NCI-H774 (cell line): ENCODE measurements at places on chromosomes 12 and 14.

DNA sequence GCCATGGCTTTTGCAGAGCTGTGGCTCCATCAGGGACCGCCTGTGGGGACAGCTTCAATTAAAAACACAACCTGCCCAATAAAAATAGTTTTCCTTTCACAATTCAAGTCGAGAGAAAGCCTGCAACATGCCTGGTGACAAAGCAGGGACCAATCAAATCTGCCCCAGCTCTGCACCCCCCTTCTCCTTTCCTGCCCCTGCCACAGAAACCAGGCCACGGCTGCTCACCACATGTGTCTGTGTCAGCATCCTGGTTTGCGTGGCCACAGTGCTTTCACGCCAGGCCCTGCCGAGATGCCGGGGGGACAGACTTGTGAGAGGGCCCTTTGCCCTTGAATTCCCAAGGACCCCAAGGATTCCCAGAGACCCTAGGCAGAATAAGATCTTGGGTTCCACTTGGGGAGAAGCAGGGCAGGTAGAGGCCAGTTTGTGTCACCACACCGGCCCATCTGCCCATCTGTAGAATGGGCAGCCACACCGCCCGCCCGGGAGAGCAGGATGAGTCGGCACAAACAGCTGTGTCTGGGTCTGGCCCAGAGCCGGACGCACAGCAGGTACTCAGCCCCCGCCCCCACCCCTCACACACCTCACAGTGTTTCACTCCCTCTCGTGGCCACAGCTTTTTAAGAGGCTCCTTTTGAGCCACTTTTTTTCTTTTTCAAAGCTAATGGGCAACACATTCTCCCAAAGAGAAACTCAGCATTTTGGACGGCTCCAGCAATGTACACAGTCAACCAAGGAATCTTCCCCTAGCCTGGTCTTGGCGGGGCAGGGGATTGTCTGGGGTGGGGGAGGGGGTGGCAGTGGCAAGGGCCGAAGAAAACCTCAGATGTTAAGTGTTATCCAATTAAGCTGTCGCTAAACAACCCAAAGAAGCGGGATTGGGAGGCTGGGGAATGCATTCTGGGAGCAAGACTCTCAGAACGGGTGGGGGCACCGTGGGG is 41.5 kb downstream of the BCL11B start:
- no peak for DNase-seq

DNA sequence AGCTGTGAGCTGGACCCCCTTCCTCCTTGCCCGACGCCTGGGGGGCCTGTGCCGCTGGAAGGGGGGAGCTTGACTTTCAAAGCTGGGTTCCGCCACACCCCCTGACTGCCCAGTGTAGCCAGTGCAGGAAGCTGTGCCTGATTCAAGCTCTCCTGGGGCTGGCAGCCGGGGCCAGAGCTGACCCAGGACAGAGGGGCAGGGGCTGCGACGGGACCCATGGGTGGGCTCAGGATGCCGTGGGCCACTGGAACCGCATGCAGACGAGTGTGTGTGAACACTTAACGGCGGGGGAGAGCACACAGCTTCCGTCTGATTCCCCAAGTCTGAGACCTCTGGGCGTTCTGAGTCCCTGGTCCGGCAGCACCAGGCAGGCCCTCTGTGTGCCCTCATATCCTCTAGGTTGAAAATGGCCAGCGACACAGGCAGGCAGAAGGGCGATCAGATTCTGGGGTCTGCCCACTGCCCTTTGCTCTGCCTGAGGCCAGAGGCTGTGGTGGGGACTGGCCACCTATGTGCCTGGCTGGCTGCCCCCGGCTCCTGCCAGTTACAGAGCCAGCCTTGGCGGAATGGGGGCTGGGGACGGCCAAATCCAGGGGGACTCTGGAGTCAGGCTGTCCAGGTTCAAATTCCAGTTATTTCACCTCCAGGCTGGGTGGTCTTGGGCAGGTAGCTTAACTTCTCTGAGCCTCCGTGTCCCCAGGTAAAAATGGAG is 54.0 kb downstream of the CYP46A1 start:
- DNase-seq, result no peak

GRCh38 chr12:32024884-32025592 is 65.8 kb downstream of the RESF1 start:
- no peak for DNase-seq

- peak; percentile 26 for DNase-seq
Measured at GRCh38 chr12:29726321-29726692, 57.4 kb downstream of the TMTC1 start.

- DNase-seq, result no peak
Measured at GRCh38 chr12:15165012-15165659, 56.1 kb downstream of the RERG start.

- DNase-seq, result no peak
Measured at GRCh38 chr12:50043854-50044253, 13.5 kb upstream of the ASIC1 start.

DNA sequence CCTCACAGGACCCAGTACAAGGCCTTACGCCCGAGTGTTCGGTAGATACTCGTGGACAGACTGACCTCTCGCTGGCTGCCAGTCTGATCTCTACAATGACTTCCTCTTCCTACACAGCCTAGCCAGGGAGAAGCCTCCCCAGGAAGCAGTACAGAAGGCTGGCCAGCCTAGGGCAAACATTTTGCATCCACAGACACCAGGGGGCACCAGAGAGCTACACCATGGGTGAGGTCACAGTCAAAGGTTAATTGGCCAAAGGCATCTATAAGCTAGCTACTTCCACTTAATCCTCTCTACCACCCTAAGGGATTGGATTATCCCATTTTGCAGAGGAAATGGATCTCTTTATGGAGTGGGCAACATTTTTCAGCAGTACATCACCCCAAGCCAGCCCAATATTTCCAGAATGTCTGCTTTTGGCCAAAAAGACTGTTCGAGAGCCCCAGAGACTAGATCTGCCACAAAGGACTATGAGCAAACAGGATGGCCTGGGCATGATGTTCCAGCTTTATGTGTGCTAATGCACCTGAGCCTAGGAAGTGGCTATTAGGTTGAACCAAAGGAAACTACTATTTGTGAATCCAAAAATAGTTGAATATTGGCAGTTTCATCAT is 14.6 kb upstream of the PNMA1 start:
- peak; percentile 40 for DNase-seq

GRCh38 chr14:79204591-79204990 is 1006.7 kb downstream of the DIO2 start:
- DNase-seq, result no peak

DNA sequence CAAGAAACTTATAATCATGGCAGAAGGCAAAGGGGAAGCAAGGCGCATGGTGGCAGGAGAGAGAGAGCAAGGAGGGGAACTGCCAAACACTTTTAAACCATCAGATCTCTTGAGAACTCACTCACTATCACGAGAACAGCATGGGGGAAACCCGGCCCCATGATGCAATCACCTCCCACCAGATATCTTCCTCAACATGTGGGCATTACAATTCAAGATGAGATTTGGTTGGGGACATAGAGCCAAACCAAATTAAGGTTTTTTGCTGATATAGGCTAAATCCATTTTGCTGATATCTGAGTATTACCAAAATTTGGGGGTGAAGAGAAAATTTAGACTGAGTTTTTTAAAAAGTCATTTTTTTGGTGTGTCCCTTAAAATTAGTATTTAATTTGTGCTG is 54.9 kb upstream of the TMX1 start:
- DNase-seq, result no peak

- DNase-seq, result no peak
Measured at GRCh38 chr12:7650091-7650490, 15.6 kb downstream of the APOBEC1 start.

DNA sequence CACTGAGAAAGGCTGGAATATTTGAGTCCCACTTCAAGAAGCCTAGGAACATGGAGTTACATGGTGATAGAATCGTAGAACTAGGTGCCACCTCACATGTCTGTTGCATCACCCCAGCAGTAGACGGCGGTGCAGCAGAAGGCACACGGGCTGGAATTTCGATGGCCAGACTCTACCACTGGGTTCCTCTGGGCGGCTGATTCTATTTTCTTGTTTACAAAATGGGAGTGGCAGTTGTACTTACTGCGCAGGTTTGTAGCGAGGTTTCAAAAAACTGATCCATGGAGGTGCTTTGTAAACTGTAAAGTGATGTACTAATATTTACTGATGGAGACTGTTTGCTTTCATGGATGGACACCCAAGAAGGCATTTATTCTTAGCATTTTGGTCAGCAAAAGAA is 45.7 kb downstream of the WDR20 start:
- DNase-seq, result peak; percentile 61

- DNase-seq, result no peak
Measured at GRCh38 chr12:50050410-50051098, 6.8 kb upstream of the ASIC1 start.

DNA sequence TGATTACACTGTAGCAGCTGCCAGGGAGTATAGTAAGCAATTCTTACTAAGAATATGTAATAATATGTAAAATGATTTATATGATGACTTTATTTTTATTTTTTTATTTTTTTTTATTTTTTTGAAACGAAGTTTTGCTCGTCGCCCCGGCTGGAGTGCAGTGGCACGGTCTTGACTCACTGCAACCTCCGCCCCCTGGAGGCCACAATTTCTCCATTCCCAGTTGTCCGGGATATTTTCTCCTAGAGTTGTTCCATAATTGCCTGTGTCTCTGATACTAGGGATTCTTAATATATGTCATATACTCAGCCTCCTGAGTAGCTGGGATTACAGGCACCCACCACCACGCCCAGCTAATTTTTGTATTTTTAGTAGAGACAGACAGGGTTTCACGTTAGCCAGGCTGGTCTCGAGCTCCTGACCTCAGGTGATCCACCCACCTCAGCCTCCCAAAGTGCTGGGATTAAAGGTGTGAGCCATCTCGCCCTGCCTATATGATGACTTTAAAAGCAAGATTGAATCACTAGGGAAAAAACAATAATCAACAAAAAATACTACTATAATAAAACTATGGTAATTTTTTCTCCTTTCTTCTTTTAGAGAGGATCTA is 12.2 kb upstream of the ITPR2 start:
- DNase-seq, result no peak

- DNase-seq, result no peak
Measured at GRCh38 chr12:69211160-69211559, 28.2 kb upstream of the CPSF6 start.

- peak; percentile 25 for DNase-seq
Measured at GRCh38 chr12:92331383-92331782, 185.7 kb upstream of the BTG1 start.

DNA sequence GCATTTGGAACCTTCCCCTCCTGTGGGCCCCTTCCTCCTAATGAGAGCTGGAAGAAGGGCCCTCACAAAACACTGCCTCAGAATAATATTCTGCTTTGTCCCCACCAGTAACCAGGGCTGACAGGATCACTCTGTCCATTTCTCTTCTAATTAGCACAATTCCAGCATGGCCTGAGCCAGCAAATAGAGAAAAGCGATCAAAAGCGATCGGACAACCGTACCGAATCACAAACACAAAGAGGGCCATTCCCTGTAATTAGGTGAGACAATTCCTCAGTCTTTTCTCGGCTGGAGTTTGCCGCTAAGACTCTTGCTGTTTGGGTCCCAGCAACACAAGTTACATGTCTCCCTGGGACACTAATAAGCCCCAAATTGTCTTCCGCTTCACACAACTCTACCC is 35.6 kb upstream of the VSX2 start:
- no peak for DNase-seq

DNA sequence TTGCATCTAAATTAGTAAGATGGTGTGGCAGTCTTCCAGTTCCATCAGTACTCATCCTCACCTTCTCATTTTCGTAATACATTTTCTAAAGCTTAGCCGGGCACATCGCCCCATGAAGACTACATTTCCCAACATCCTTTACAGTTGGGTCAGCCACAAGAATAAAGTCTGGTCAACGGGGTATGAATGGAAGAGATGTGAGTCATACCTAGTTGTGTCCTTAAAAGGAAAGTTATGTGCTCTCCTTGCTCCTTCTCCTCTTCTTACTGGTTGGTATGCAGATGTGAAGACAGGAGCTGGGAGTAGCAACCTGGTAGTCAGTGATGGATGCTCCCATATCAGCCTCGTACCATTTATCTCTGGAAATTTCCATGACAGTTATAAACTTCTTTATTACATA is 35.9 kb upstream of the EGLN3 start:
- no peak for DNase-seq

GRCh38 chr12:5453466-5453865 is 21.6 kb downstream of the NTF3 start:
- no peak for DNase-seq

GRCh38 chr12:32033406-32033805 is 73.2 kb upstream of the BICD1 start:
- no peak for DNase-seq

GRCh38 chr14:32611752-32612151 is 282.7 kb downstream of the AKAP6 start:
- no peak for DNase-seq

- no peak for DNase-seq
Measured at GRCh38 chr12:102824218-102824835, 92.7 kb downstream of the PAH start.

GRCh38 chr12:123919980-123920360 is 52.7 kb downstream of the CCDC92 start:
- DNase-seq, result no peak

GRCh38 chr12:6795088-6795487 is 5.8 kb downstream of the CD4 start:
- DNase-seq, result no peak

DNA sequence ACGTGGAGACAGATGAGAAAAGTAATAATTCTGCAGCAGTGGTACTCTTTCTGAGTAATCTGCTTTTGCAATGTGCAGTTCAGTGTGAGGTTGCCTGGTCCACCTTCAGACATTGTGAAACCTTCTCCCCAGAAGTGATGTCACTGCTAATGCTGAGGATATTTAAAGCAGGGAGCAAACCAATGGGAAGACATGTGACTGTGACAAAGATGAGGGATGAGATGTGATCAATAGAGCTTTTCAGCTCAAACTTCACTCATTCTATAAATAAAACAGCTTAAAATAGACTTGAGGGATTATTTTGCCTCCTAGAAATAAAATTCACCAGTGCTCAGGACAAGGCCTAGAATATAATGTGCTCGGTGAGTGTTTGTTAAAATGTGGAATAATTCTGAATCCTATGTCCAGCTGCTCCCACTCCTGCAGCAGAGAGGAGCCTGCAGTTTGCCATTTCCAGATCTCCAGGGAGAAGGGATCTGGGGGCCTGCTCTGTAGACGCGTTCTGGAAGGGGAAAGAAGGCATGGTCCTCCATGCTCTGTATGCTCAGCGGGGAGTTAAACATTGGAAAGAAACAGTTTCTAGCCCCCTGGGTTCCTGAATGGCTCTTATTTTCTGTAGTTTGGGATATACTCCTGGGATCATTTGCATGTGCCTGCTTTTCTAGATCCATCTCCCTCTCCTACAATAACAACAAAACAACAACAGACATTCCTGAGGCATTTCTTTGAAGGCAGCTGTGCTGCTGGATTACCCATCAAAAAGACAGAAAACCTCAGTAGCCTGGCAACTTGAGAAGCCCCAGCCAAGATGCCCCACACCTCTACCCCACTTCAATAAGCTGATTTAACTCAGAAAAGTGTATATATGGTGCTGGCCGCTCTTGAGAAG is 8.9 kb downstream of the SLC7A8 start:
- no peak for DNase-seq

DNA sequence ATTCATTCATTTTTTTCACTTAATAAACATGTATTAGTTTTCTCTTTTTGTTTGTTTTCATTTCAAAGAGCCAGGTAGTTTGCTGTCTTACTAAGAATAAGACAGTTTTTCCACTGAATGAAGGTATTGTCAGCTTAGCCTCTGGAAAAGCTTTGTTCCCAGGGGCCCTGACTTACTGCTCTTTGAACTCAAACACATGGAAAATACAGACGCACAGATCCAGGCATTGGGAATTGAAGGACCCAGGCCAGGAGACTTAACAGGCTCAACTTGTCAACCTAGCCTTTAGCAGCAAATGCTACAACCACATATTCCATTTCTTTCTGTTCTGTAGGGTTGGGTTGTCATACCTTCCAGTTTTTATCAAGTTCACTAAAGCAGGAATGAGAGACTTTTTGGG is 38.5 kb upstream of the SLCO1C1 start:
- DNase-seq, result no peak
